Dermis blood vessel endothelial cell (primary cell): ENCODE measurements at places on chromosomes 5 and 9.

DNA sequence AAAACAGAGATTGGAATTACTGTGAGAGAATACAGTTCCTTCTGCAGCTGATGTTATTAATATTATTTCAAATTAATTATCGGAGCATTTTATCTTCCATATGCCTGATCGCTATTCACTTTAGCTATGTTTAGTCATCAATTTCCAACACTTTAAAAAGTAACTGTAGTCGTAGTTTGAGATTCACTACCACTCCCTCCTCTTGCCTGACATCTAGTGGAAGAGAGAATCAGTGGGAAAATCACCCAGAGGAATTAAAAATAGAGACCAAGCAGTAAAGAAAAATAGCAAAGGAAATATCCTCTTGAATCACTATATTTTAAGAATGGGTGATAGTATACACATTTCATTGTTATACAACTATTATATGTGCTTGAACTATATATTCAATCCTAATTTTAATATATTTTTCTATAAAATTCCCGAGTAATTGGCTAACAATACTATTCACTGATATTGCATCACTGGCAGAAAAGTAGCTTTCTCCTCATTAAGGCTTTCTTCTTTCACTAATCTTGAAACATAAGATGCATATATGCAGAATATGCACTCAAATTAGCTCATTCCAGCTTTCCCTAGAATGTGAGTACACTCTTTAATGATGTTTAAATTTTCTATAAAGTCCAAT lies 708.7 kb downstream of the CDH9 start:
- no peak for DNase-seq

- no peak for DNase-seq
Observed at GRCh38 chr9:77013206-77013931, 6.1 kb upstream of the FOXB2 start.

- DNase-seq, result peak; percentile 25
Observed at GRCh38 chr9:89375191-89375760, 57.0 kb downstream of the SECISBP2 start.

DNA sequence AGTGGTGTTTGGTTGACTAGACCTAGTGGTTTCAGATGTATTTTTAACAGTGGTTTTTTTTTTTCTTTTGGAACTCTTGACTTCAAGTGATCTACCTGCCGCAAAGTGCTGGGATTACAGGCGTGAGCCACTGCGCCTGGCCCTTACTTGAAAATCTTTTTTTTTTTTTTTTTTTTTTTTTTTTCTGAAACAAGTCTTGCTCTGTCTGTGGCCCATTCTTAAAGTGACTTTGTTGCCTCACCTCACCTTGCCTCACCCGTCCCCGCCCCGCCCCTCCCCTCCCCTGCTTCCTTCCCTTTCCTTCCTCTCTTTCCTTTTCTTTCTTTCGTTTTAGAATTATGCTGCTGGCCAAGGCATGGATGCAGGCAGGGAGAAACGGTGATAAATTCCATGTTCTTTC lies 26.0 kb downstream of the GPBP1 start:
- DNase-seq, result no peak

- DNase-seq, result no peak
Observed at GRCh38 chr5:37120270-37120669, 128.9 kb downstream of the CPLANE1 start.
